Renal cortical epithelial cell (primary cell): ENCODE measurements at places on chromosomes 7 and 10. TPM values are rescaled to one million over a fixed set of nuclear protein-coding genes. Genes with fewer than 3 reads are reported as not detected.

- DNase-seq, result peak; percentile 35
Measured at GRCh38 chr10:49539320-49539885, 482 bp upstream of the ERCC6 start.

The NPFFR1 gene
- under 0.01 TPM in 1 of 2 replicates, not detected in the other for total RNA-seq

The FRAT1 gene
- 0.52 and 3.5 TPM in 2 replicates for total RNA-seq

DNA sequence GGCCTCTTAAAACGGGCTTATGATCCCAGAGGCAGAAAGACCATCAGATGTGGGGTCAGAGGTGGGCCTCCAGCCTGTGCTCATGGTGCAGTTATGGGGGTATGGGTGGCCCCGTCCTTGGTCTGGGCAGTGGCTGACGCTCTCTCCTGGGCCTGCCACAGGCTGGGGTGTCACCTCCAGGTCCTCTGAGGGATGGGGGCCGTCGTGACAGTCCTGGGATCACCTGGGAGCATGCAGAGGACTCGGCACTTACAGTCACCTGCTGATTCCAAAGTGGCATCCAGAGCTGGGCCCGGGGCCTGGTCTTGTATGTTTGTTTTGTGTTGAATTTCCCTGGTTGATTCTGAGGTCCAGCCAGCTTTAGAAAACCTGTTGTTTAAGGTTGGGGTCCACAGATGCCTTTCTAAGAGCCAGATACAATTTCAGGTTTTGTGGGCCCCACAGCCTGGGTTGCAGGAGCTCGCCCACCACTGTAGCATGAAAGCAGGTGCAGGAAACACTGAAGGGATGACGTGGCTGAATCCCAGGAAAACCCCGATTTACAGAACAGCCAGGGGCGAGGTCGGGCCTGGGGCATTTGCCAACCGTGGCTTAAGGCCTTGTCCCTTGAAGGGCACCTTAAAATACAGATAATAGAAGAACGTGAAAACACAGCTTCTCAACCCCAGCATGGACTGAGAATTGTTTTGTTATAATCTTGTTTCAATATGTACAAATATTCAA is 170.7 kb upstream of the PPP2R2D start:
- no peak for DNase-seq

The MACC1 gene
- total RNA-seq, result 25.4 and 198 TPM in 2 replicates

DNA sequence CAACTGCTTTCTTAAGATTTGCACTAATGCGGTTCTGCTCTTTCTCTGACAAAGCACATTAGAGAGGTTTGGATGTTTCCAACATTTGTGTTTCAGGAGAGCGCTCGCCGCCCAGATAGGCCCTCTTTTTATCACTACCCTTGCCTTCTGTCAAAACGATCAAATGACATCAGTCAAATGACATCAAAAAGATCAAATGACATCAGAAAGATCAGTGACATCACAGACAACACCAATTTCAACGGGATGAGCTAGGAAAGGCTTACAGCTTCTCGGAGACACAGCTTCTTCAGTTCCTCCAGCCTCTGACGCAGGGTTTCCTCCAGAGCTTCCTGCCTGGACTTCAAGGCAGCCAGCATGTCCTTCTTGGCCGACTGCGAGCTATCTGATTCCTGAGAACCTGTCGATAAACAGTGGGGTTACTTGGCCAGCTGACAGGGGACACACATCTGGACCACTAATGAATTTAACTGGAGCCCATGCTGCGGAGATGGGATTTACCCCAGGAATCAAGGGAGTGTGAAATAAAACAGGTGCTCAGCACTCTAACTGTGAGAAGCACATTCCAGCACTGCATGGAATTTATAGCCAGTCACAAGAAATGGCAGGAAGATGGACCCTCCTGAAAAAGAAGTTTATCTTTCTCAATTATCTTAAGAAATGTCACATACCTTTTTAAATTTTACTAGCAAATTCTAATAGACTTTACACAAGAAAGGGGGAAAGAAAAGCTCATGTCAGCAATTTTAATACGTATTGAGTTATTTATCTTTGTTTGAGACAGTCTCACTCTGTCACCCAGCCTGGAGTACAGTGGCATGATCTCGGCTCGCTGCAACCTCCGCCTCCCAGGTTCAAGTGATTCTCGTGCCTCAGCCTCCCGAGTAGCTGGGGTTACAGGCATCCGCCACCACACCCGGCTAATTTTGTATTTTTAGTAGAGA is 88.2 kb downstream of the PRPF18 start:
- DNase-seq, result no peak

- DNase-seq, result no peak
Measured at GRCh38 chr7:91142743-91143142, 121.5 kb upstream of the FZD1 start.

The BMPER gene
- 0.35 TPM in 2 replicates for total RNA-seq

The ANKRD2 gene
- total RNA-seq, result 31.3 and 35.9 TPM in 2 replicates

The TUBAL3 gene
- 0.35 and 1.7 TPM in 2 replicates for total RNA-seq

DNA sequence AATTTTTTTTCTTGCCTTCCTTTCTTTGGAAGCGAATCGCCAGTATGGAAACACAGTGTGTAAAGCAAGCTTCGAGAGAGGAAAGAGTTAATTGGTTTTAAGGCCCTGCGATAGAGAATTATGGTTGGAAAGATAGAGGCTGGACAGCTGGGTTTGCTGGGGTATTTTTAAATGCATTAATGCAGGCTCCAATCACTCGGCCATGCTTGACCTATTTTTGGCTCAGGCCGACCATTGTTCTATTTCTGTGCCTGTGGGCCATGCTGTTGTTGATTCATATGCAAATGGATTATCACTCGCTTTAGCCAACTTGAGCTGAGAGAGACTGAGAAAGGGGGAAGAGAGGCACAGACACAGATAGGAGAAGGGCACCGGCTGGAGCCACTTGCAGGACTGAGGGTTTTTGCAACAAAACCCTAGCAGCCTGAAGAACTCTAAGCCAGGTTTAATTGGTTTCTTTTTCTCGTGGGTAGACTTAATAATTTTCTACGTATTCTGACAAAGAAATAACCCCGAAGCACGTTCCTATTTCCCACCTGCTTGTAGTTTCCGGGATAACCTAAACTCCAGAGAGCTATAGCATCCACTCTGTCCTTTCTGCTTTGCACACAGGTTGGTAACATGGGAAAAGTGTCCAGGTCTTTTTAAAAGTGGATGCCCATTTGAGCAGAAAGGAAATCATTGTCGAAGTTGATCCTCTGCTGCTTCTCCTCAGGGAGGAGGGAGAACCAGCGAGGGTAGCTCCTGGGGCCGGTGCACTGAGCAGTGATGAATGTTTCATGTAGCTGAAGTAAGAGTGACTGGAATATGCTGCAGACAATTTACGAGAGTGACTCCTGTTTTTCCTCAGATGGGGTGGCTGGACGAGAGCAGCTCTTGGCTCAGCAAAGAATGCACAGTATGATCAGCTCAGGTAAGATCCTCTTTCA is at the start of gene HDAC9:
HDAC9 (plus strand) TSS at position 338 of the 929 bp plus-strand sequence; CDS start at position 892, 554 bp downstream.
- DNase-seq, result peak; percentile 87

The HKDC1 gene
- total RNA-seq, result 51.7 and 117 TPM in 2 replicates

DNA sequence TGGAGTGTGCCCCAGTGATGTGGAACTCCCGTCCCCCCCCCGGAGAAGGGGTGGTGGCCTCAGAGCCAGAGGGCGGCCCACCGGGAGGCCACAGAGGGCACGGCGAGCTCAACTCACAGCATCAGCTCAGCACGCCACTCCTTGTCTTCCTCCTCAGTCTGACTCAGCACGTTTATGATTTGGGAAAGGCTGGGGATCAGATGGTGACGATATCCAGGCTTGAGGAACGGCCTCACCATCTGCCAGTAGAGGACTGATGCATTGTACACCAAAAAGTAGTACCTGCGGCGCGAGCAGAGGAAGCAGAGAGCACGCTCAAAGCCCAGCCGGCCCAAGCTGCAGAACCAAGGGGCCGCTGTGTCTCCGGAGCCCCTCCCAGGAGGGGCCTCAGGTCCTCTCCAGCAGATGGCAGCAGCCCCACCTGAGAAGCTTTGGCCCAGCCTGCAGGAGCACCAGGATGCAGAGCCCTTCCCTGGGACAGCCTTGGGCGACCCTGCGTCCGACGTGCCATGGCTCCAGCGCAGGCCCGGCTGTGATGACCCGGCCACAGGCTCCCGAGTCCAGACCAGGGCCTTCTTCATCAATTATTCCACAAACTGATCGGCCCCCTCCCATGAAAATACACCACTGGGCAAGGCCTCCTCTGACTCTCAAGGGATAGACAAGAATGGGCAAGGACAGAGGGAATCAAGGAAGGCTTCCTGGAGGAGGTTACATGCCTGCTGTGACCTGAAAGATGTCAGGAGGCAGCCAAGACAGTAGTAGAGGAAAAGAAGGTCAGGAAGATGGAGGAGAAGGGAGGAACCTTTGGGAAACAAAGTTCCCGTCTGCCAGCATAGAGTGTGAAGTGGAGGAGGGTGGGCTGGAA is 3.7 kb downstream of the CFAP46 start:
- no peak for DNase-seq
